SHP77 treated with DMSO at 0.1 percent for 48 hours (cell line): ENCODE measurements at places on chromosomes 5 and 9.
A peak's percentile ranks its signal among the peaks of the same experiment; 100 is the strongest.

DNA sequence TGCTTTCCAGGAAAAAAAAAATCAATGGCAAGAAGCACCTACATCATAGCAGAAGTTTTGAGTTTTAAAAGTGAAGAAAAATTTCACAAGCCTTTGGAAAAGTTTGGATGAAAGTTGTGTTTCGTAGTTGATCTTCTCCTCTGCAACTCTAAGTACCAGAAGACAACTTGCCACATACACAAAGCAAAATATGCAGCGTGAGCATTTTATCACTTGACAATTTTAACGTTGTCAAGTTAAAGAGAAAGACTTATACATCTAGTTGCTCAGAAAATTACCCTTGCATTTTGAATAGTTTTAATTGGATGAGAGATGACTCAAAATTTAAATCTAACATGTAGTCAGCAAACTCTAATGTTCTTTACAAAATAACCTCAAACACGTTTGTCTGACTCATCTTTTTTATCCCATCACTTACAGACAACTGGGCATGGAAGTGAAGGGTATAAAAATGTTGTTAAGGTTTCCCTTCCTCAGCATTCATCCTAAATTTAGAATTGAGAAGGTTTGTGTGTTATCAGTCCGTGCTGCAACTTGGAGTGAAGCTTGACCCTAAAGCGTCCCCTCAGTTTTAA is 213.4 kb downstream of the MARCHF11 start:
- no peak for DNase-seq

DNA sequence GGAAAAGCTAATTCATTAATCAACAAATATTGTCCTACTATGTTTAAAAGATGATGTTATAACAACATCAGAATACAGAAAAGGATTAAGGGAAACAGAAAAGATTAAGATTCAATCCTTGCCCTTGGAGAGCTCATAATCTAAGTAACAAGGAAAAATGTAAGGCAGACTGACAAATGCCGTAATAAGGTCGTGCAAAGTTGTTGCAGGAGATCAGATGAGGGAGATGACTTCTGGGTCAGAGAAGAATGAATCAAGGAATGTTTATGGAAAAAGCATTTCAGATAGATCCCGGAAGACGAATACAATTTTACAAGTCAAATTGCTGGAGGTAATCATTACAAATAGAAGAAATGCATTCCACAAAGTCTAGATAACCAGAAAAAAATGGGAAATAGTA is 6.4 kb downstream of the ADAMTS6 start:
- no peak for DNase-seq

GRCh38 chr9:93906195-93906880 is 48.8 kb downstream of the BARX1 start:
- DNase-seq, result no peak

GRCh38 chr5:175861337-175862130 is 9.8 kb upstream of the CPLX2 start:
- DNase-seq, result peak; percentile 85

GRCh38 chr9:136740971-136741882 is 1.5 kb downstream of the LCN10 start:
- DNase-seq, result no peak

- DNase-seq, result no peak
Measured at GRCh38 chr5:108459769-108460168, 77.9 kb upstream of the FBXL17 start.

GRCh38 chr5:11903121-11903613 is 1.1 kb downstream of the CTNND2 start:
- DNase-seq, result no peak

- DNase-seq, result peak; percentile 80
Measured at GRCh38 chr9:126146254-126147145, 180.1 kb upstream of the MVB12B start.

DNA sequence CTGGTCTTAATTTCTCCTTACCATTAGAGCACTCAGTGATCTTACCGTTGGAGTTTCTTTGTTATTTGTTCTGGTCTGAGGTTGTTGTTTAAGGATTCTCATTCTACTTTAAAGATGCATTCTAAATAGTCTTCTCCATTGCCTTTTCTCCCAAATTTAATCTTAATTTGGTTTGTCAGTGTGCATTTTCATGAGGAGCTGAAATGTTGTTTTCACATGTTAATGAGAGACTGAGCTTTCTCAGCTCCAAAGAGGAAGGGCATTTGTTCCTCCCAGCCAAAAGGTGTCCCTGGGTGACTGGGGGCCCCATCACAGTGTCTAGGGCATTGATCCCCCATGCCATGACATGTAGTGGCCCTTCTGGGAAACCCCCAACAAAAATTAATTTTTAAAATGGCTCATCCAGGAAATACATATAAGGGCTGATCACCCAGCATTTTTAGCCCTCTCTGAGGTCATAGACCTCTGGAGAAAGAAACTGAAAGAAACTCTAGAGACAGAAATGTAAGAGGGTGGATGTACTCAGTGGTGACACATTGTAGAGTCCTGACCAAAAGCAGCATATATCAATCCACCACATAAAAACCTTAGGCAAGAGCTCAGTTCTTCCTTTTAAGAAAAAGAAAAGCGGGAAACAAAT is 240.4 kb upstream of the RAI14 start:
- DNase-seq, result no peak

GRCh38 chr5:180281706-180282105 is 10.2 kb downstream of the MAPK9 start:
- no peak for DNase-seq

DNA sequence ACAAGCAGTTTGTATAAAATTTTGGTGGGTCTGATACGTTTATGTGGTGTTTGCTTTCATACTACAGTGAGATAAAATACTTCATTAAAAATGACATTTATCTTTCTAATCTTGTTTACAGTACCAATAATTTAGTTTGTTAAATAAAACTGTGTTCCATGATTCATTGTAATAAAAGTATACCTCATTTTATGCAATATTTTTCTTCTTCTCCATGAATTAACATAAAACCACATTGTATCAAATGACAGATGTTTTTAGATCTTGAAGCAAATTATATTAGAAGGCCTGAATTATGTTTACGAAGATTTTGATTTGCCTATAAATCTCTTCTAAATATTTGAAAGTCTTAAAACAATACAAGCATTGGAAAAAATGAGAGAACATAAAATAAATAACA is 1443.0 kb upstream of the CDH6 start:
- DNase-seq, result no peak

DNA sequence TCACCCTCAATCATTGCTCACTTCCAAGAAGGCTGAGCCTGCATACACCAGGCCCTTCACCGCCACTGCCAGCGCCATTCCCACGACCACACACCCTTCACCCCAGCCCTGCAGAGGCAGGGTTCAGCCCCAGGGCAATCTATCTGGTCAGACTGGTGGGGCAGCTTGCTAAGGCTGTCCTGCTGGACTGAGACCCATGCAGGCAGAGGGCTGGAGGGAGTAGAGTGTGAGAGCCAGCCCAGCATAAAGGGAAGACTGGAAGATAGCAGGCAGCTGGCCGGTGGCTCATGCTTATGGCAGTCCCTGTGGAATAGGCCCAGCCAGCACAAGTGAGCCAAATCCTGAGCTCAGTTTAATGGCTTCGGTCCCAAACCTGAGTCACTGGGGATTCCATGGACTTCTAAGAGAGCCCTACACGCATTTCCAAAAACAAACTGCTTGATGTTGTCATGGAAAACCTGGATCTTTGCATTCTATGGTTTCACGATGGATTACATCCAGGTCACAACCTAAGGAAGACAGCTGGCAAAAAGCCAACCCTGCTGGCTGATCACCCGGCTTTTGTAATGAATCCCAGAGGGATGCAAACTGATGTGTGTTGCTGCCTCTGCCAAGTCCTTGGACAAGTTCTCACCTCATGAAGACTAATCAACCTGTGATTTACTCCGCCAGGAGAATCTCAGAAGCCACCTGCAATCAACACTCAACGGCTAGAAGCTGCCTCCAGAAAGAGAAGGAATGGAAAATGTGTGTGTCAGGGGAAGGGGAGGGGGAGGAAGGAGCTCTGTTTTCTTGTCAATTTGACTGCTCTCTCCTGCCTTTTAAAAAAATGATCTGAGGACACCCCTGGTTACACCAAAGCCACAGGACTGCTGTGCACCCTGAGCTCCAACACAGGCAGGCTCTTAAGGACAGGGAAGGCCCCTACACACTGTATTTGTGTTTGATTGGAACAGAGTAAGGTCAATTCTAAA is 143.6 kb downstream of the LHFPL2 start:
- DNase-seq, result no peak

- no peak for DNase-seq
Measured at GRCh38 chr5:38678076-38678475, 121.6 kb upstream of the LIFR start.

DNA sequence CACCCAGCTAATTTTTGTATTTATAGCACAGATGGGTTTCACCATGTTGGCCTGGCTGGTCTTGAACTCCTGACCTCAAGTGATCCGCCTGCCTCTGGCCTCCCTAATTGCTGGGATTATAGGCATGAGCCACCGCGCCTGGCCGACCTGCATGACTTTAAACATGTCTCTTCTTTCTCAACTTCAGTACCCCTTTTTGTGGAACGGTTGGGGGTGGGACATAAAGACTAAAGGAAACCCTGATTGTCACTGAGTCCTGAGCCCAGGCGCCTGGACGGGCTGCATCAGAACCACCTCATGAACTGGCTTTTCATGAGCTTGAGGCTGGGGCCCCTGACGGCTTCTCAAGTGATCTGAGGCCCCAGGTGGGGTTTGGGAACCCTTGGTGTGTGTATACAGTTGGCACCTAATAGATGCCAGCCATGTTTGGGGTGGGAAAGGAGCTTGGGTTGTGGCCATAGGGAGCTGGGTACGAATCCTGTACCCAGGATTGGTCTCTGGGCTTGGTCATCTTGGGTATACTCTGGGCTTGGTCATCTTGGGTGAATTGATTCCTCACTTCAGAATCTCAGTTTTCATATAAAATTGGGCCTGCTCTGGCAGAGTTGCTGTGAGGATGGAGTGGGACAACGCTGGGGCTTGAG is 2.2 kb downstream of the GRK6 start:
- no peak for DNase-seq

DNA sequence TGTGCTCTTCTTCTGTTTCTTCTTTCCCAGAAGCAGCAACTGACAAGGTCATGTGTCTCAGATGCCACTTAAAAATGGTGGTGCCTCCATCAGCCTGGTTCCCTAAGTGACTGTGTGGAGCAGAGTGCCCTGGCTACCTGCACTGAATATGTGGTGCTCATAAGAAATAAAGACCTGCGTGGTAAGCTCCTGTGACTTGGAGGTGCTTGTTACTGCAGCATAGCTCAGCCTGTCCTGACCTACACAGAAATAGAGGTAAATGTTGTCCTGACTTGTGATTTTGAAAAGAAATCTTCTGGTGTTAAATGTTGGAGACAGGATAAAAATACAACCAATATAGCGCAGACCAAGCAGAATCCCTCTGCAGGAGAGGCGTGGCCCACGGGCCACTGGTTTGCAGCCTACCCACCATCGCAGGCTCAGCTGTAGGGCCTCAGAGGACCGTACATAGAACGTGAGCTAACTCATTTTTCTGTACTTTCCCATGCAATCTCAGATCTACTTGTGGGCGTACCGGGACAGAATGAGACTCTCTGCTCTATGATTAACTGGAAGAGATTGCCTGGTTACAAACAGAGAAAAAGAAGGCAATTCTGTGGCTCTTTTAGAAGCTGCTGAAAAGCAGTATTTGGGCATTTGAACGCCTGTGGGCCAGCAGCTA is 79.4 kb upstream of the UNC5A start:
- no peak for DNase-seq

DNA sequence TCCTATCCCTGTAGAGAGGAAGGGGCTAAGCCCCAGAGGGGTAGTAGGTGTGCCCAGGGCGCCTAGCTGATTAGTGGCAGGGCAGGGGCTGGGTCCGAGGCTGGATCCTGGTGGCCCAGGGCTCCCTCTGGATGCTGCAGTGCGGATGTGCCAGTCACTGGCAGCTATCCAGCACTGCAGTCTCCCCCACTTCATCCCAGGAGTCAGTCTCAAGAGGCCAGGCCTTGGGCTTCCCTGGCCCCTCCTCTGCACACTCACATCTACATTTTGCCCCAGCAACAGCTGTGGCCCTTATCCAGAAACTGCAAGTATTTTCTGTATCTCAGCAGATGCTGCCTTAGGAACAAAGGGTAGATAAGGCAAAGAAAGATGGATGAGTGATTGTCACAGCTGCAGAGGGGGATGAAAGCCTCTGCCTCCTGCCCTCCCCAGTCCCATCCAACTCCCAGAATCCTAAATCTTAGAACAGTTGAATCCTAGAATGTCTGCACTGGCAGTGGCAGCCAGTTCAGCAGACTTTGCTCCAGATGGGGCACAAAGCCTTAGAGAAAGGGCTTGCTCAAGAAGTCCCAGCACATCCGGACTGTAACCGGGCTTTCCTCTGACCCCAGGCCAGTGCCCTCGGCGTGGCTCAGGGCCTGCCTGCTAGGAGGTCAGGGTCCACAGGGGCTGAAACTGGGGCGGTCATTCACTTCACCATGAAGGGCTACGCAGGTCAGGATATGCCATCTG is 1.6 kb downstream of the ANXA6 start:
- no peak for DNase-seq

DNA sequence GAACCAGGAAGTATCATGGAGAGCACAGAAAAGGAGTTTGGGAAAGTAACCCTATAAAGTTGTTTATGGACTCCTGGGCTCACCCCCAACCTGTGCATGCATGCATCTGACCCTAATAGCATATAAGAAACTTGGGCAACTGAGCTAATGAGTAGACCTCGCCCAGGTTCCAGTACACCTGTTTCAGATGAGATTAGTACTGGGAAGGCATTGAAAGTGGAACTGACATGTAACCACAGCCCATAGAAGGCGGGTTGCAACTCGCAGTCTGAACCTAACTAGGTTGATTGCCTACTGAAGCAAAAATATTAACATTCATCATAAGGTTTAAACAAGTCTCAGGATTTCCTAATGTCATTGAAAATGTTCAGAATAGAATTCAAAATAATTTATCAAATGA is 87.0 kb downstream of the WNK2 start:
- DNase-seq, result no peak

- no peak for DNase-seq
Measured at GRCh38 chr5:13919087-13919486, 25.4 kb downstream of the DNAH5 start.

DNA sequence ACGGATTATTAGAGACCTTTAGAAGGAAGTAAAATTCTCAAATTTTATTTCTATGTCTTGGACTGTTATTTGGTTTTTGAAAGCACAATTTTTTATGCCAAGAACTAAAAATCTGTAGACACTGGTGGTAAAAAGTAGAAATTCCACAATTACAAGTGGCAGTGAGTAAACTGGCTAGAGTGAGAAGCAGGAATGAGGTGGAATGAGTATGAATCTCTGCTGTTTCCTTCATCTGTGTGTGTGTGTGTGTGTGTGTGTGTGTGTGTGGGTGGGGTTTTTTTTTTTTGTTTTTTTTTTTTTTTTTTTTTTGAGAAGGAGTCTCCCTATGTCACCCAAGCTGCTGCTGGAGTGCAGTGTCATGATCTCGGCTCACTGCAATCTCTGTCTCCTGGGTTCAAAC is 94.2 kb downstream of the TLE4 start:
- DNase-seq, result no peak
